BJ (cell line): ENCODE measurements at places on chromosomes 2 and 18.

DNA sequence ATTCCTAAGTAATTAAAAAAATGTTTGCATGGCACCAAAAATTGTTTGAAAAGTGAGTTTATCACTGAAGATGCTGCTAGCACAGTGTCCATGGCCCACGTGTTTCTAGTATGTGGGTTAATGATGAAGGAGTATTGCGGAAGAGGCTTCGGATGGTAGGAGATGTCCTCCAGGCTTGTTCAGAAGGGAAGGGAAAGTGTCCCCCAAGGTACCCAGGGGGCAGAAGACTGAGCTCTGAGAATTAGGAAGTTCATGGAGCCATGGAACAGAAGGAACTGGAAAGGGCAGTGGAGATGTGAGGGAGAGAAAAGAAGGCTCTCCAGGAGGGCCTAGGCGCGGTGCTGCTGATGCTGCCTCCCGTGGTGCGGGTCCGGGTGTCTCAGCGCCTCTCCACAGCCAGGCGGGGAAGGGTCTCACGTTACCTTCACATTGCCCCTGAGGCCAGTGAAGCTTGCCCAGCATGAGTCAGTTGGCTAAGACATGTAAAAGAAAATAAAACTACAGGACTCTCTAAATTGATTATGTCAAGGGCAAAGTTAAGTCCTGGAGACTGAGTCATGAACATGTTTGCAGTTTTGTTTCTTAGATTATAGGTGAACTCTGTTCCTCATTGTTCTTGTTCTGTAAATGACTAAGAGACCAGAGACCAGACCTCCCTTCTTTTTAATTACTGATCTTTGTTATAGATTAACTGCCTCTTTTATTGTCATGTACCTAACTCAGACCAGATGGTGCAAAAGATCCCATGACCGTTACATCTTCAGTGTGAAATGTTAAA, 89.0 kb downstream of the MTCL1 start:
- peak; percentile 82 for DNase-seq

DNA sequence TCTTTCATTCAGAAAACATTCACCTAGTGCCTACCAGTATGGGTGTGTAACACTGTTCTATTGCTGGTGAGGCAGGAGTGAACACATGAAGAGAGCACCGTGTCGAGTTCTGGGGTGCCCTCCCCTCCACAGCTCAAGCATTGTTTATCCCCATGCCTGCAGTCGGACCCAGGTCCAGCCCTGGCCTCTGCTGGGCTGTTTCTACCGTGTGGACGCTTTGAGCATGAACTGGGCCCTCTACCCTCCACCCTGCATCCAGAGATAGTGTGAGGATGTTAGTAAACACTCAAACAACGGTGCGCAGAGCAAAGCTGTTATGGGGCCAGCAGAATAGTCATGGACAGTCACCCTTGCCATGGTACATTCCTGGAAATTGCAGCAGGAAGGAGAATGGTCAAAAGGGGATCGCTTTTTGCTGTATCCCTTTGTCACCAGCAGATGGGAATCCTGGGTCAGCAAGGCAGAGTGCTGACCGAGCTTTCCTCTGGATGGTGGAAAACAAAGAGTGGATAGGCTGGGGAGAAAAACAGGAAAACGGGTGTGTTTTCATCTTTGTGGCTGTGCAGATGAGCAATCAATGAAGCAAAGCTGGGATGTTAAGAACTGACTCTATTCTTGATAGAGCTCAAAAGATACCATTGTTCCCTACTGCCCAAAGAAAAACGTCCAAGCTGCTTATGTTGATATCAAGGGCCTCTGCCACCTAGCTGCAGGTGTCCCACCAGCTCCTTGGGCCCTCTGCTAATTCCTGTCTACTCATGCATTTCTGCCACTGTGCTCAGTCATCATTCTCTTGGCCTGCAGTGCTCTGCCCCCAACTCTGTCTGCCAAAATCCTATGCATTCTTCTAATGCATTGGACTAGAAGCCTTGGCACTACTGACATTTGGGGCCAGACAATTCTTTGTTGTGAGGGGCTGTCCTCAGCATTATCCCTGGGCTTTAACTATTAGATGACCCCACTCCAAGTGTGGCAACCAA, 38.7 kb downstream of the REEP1 start:
- DNase-seq = no peak

- no peak for DNase-seq
Measured at GRCh38 chr2:149622343-149622742, 34.8 kb upstream of the MMADHC start.

DNA sequence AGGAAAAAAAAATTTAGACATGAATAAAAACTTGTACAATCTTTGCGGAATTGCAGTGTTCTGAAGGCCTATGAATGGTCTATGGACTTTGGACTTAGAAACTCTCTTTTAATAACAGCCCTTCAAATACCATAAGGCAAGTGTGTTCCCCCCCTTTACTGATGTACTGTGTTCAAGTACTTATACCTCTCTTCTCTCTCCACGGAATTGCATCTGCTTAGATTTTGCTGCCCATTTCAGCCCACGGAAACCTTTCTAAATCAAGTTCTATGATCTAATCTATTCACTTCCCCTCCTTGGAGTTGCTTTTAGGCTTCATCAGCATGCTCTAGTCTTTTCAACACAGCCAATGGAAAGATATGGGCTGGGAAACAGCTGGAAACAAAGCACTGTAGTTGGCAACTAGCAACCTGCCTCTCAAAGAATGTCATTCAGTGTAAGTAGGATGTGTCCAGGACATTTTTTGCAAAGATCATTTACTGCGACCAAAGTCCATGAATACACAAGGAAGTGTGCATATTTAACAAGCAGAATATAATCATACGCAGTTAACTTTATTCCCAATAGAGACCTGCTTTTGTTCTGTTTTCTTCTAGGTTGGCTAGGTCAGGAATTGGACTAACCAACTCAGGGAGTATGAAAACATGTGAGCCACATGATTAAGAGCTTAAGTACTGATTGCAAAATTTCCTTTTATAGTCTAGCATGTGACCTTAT, 58.0 kb downstream of the SLC40A1 start:
- DNase-seq = no peak

- DNase-seq = no peak
Measured at GRCh38 chr2:144430722-144431391, 89.1 kb downstream of the ZEB2 start.

DNA sequence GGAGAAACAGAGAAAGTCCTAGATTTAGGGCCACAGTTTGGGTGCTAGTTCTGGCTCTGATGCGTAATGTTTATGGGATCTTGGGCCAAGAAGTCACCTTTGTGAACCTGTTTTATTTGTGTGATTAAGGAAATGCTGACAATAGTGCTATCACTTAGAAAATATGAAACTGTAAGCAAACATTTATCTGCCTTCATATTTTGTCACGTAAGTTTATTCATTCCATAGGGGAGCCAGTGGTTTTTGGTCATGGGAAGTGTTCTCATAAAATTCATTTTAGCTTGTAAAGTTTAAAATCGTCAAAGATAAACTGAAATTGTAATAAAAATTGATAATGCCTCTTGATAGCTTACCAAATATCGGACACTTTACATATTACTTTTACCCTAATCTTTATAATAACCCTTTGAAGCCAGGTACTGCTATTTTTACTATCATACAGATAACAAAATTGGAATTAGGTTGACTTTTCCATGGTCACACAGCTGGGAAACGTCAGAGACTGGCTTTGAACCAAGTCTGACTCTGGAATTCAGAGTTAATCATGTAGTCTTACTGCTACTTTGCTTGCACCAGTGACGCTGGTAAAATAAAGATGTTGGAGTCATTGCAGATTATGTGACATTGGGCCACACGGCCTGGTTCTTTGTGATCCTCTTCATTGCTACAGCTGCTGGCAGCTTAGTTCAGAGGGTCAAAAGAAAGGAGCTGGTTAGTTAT, 99.7 kb downstream of the ICA1L start:
- DNase-seq = no peak

- no peak for DNase-seq
Measured at GRCh38 chr18:36558234-36558633, 260.7 kb downstream of the FHOD3 start.

DNA sequence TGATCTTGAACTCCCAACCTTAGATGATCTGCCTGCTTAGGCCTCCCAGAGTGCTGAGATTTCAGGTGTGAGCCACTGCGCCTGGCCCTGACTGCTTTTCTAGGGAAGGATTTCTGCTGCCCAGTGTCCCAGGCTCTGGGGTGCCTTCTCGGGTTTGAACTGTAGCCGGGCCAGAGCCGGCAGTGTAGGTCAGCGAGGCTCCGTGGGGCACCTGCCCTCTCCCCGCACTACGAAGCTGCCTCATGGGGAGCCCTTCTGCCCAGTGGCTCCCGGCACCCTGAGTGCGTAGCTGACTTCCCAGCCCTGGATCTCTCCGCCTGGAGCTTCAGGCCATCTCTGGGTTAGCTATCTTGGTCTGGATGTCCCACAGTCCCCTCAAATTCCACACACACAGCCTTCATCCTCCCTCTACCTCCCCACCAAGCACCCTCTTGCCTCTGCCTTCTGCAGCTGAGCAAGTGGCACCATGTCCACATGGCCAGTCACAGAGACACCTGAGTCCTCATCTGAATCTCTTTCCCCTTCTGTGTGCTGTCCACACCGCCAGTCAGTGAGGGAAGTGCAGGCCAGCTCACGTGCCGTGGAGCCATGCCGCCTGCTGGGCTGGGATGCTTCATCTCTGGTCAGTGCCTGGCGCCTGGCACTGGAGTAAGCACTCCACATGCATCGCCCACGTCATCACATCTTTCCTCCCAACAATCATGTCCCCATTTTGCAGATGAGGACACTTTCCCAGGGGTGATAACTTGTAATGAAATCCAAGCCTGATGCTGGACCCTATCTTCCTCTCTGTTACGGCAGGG, 69.2 kb downstream of the EDAR start:
- no peak for DNase-seq

DNA sequence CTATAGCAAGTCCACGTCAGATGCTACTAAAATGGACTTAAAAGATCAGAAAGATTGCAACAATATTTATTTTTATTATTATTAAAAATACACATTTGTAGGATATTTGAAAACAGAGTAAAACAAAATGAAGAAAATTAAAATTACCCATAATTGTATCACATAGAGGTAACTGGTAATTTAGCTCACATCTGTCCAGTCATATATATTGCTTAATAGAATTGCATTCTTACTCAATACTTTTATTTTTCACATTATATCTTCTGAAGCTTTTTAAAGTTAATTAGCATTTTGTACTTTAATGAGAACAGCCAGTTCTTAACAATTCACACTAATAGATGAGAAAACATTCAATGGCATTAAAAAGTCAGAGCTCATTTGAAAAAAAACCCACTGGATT, 11.5 kb upstream of the RNF144A start:
- no peak for DNase-seq

- DNase-seq = no peak
Measured at GRCh38 chr18:61245276-61245675, 88.0 kb upstream of the CDH20 start.

GRCh38 chr2:226660526-226660925, 139.1 kb downstream of the IRS1 start:
- peak; percentile 59 for DNase-seq

DNA sequence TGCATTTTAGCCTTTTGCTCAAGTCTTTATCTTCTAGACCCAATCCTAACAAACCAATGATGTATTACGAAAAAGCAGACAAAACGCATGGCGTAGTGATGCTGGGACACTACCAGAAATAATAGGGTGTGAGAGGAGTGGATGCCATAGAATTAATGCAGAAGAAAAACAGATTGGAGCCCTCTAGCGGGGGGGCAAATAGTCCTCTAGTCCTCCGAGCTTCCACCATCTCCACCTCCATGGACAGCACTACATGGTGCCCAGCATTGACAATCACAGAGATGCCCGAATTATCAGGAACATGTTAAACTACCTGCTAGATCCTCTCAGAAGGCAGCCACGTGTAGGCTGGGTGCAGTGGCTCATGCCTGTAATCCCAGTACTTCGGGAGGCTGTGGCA, 15.4 kb upstream of the ROCK2 start:
- no peak for DNase-seq

- no peak for DNase-seq
Measured at GRCh38 chr2:169007941-169008340, 23.2 kb downstream of the ABCB11 start.

DNA sequence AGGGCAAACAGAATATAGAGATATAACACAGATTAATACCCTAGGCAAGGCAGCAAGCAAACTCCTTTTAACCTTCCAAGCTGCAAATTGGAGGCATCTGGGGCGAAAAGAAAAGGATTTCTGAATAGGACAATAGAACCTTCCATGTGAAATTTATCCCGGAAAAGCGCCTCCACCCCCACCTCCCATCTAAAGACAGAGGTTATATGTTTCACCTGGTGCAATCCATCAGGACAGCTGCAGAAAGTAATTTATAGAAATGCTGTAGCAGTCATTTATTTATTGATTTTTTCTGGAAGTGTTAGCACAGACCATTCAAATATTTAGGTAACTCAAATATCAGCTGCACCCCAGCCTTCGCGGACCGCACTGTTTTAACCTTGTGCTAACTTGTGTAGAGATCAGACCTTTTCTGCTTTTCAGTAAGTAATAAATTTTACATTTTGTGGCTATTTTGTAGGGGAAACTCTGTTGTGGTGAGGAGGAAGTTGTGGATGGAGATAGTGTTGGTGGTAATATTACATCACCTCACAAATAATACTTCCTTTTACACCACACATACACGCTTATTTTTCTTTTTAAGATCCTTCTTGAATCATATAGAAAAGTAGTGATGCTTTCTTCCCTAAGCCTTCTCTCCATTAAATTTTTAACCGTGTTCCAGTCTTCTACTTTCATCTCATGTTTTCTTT, 919.3 kb upstream of the CDH2 start:
- DNase-seq = no peak
